Chondrocyte (in vitro differentiated cells): ENCODE measurements at places on chromosomes 4 and X. TPM values are rescaled to one million over a fixed set of nuclear protein-coding genes. Genes with fewer than 3 reads are reported as not detected.

The CYSLTR1 gene
- total RNA-seq: not detected in 3 replicates

The HHIP gene
- 28.5 to 38.3 TPM (median 32.4 TPM) in 3 replicates for total RNA-seq

DNA sequence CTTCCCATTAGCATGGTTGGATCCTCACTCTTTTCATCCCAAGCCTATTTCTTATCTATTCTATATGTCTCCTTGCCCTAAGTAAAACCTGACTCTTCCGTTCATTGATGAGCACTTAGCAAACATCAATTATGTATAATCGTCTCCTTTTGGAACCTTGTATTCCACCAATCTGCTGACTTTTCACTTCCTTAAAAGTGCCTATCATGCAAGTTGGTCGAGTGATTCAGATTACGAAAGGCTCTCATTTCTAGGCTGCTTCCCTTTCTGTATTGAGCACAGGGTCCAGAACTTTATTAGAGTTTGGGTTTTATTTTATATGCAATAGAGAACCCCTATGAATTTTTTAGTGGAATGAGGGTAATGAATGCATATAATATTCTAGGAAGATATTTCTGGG lies 27.1 kb upstream of the ALB start:
- DNase-seq: no peak
- no peak overlapping the region for H3K27ac ChIP-seq
- H3K27me3 ChIP-seq: peaks cover 29% of the 10 kb centered on the region
- no peaks in the 10 kb centered on the region for H3K4me1 ChIP-seq

DNA sequence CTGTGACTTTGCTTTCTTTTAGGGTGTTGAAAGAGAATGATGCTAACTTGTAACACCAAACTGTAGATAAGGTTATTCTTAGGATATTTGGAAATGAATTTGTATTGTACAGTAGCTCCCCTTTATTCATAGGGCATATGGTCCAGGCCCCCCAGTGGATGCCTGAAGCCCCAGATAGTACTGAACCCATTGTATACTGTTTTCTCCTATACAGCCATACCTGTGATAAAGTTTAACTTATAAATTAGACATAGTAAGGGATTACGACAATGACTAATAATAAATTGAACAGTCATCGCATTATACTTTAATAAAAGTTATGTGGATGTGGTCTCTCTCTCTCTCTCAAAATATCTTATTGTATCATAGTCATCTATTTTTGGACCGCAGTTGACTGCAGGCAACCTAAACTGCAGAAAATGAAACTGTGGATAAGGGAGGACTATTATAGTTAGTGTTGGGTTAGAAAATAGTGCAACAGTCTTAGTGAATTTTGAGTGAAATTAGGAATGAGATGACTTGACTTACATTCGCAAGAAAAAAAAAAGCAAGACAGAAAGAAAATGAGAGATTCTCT lies 105.1 kb downstream of the CLDN22 start:
- H3K27ac ChIP-seq: no peak overlapping the region
- no peak for DNase-seq

DNA sequence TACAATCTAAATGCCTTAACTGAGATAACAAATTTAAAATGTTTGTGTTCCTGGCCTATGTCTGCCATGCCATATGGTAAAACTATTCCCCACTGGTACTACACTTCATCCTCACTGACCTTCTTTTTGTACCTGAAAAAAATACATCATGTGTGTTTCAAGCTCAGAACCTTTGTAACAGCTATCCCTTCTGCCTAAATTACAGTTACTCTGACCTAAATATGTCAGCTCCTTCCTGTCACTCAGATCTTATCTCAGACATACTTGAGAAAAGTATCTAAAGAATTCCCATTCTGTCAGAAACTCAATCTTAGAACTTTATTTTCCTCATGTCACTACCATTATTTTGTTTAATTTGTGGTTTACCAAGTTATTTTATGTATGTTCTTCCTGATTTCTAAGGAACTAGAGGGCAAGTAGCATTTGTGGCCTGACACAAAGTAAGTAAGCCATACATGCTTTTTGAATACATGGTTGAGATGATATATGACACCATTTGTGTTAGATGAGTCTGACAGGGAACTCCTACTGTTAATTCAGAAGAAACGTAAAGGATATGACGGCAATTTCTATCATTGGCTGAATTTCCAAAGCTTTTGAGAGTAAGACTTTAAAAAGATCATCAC lies 456.5 kb upstream of the NDST3 start:
- no peak overlapping the region for H3K4me3 ChIP-seq
- peaks cover 10% of the 10 kb centered on the region for H3K4me1 ChIP-seq
- no peaks in the 10 kb centered on the region for H3K27me3 ChIP-seq
- peak overlapping the region; percentile 23 for H3K27ac ChIP-seq
- DNase-seq: no peak

DNA sequence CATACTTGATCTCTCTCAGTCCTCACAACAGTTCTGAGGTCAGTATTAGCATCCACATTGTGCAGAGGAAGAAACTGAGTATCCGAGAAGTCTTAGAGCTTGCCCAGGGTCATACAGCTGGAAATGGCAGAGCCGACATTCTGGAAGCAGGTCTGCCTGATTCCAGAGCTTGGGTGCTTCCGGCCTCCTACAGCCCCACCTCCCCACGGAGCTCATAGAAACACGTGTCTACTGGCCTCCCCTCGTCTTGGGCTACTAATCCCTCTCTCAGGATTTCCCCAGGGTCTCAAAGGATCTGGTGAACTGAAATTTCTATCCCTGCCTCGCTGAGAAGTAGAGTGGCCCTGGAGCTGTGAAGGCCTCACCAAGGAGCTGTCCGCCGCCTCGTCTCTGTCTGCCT lies 12.0 kb upstream of the KDM5C start:
- no peaks in the 10 kb centered on the region for H3K4me1 ChIP-seq
- no peaks in the 10 kb centered on the region for H3K27me3 ChIP-seq
- no peak overlapping the region for H3K4me3 ChIP-seq
- no peak overlapping the region for H3K27ac ChIP-seq

DNA sequence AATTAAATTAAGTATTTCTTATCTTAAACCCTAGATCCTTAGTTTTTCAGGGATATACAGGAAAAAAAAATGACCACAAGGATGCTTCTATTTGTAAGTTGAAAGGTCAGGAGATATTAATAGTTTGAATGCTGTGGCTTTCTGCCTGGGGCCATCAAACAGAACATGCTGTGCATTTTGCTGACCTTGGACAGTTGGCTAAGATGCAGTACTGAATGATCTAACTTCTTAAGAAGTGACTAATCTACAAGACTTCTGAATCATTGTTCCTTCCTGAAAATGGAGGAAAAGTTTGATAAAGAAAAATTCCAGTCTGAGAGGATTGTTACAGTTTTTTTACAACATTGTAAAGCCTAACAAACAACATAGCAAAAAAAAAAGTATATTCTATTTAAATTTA lies 237.8 kb upstream of the JADE1 start:
- no peak overlapping the region for H3K4me3 ChIP-seq
- H3K4me1 ChIP-seq: peaks cover 80% of the 10 kb centered on the region
- H3K36me3 ChIP-seq: no peaks in the 10 kb centered on the region
- DNase-seq: no peak
- H3K27me3 ChIP-seq: no peaks in the 10 kb centered on the region
- H3K27ac ChIP-seq: peak overlapping the region; percentile 71
